ENCODE measurements at places on chromosomes 13 and 19. TPM values are rescaled to one million over a fixed set of nuclear protein-coding genes. Genes with fewer than 3 reads are reported as not detected.

KBTBD6 gene
- 7.1 TPM for total RNA-seq

SYT5 gene
- total RNA-seq: not detected

CDC37 gene
- 201 TPM for total RNA-seq

KLK11 gene
- not detected for total RNA-seq

ZNF723 gene
- not detected for total RNA-seq

ZIC2 gene
- not detected for total RNA-seq

NEK3 gene
- total RNA-seq: 7.6 TPM

TMEM86B gene
- 9.4 TPM for total RNA-seq

CEACAM5 gene
- not detected for total RNA-seq

OR7D2 gene
- 0.95 TPM for total RNA-seq

SCN1B gene
- total RNA-seq: 0.52 TPM

KIRREL2 gene
- total RNA-seq: 0.25 TPM

ARHGEF7 gene
- total RNA-seq: 61.8 TPM

NLRP11 gene
- not detected for total RNA-seq

LGALS7 gene
- total RNA-seq: not detected

MUC16 gene
- total RNA-seq: not detected

KLC3 gene
- not detected for total RNA-seq

CYP2A7 gene
- total RNA-seq: not detected

LIM2 gene
- total RNA-seq: not detected

ZNF440 gene
- total RNA-seq: 14.0 TPM

C19orf85 gene
- not detected for total RNA-seq

CBY2 gene
- not detected for total RNA-seq

RNF113B gene
- total RNA-seq: not detected

ZNF324B gene
- total RNA-seq: 11.8 TPM

GPC5 gene
- not detected for total RNA-seq

KIR3DL2 gene
- total RNA-seq: 0.73 TPM

PCDH9 gene
- total RNA-seq: 0.09 TPM

LRP3 gene
- total RNA-seq: 0.84 TPM

AKT2 gene
- total RNA-seq: 138 TPM

OVOL3 gene
- total RNA-seq: not detected

LINGO3 gene
- total RNA-seq: 0.23 TPM

ONECUT3 gene
- not detected for total RNA-seq

ZNF44 gene
- total RNA-seq: 16.2 TPM

RCBTB1 gene
- total RNA-seq: 19.7 TPM

KISS1R gene
- 1.9 TPM for total RNA-seq
